ENCODE measurements at places on chromosomes 6 and 20. TPM values are rescaled to one million over a fixed set of nuclear protein-coding genes. Genes with fewer than 3 reads are reported as not detected.

DNA sequence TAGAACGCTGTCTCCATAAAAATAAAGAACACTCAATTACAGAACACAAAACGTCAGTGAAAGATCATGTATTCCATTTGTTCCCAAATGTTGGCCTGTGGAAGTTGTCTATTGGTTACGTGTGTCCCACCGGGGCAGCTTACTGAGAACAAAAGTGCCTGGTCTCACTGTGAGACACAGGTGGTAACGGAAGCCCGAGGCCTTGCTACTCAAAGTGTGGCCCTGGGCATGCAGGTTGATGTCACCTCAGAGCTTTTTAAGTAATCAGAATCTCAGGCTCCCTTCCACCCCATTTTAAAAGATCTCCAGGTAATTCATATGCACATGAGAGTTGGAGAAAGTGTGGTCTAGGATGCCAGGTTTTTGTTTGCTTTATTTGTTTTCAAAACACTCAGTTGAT lies 422.5 kb upstream of the OPRM1 start:
- H3K4me3 ChIP-seq = no peak overlapping the region
- no peaks in the 10 kb centered on the region for H3K36me3 ChIP-seq
- DNase-seq = no peak
- no peak overlapping the region for H3K27ac ChIP-seq
- no peaks in the 10 kb centered on the region for H3K27me3 ChIP-seq

DNA sequence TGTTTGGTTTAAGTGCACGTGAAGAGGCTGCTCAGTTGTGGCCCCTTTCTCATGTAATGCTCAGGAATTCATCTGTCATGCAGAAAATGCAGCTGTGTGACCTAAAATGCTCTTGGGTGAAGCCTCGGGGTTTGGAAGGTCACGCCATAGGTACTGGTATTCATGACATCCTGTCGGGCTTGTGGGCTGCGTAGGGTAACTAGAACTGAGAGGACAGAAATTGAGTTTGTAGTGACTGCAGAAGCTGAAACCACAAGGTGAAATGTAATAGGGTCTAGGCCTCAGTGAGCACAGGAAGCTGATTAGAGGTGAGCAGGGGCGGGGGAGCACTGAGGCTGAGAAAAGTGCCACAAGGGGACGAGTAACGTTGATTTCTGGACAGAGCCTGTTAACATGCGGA lies 128.8 kb downstream of the SOBP start:
- H3K27me3 ChIP-seq = no peaks in the 10 kb centered on the region
- no peak overlapping the region for H3K4me3 ChIP-seq
- H3K27ac ChIP-seq = no peak overlapping the region
- H3K36me3 ChIP-seq = no peaks in the 10 kb centered on the region
- DNase-seq = no peak
- peaks cover 31% of the 10 kb centered on the region for H3K4me1 ChIP-seq

GRCh38 chr20:47127546-47127945 lies 229.0 kb downstream of the ZMYND8 start:
- no peak for DNase-seq
- no peak overlapping the region for H3K4me3 ChIP-seq
- H3K27me3 ChIP-seq = no peaks in the 10 kb centered on the region
- H3K27ac ChIP-seq = peak overlapping the region; percentile 5
- peaks cover 13% of the 10 kb centered on the region for H3K36me3 ChIP-seq
- peaks cover 44% of the 10 kb centered on the region for H3K4me1 ChIP-seq

DSP gene
- total RNA-seq = 46.4 TPM

SNHG17 gene
- 111 TPM for total RNA-seq
